ENCODE measurements at places on chromosomes 4 and X. TPM values are rescaled to one million over a fixed set of nuclear protein-coding genes. Genes with fewer than 3 reads are reported as not detected.

GLRA3 gene
- 0.02 TPM for total RNA-seq

PASD1 gene
- not detected for total RNA-seq

DNA sequence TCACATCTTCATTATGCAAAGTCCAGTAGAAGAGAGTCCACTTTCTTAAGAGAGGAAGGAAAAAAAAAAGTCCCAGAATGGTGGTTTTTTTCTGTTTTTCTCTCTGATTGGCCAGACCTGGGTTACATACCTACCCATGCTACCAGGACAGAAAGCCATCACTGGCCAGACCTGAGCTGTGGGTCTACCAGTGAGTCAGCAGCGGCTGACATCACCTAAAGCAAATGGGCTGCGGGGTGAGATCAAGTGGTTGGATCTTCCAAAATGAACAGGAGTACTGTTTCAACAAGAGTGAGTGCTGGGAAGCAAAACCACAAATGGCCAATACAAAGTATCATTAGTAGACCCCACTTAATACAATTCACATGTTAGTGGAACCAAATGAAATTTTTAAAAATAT, 1.6 kb upstream of the NDST3 start:
- peaks cover 18% of the 10 kb centered on the region for H3K4me1 ChIP-seq
- peak overlapping the region; percentile 72 for H3K4me3 ChIP-seq
- no peaks in the 10 kb centered on the region for H3K36me3 ChIP-seq

GRCh38 chrX:104041003-104041402, 1.2 kb downstream of the H2BW2 start:
- peaks cover 5% of the 10 kb centered on the region for H3K27me3 ChIP-seq
- no peak overlapping the region for H3K27ac ChIP-seq
- no peak overlapping the region for H3K4me3 ChIP-seq
- DNase-seq, result no peak
- H3K4me1 ChIP-seq, result no peaks in the 10 kb centered on the region
- no peaks in the 10 kb centered on the region for H3K36me3 ChIP-seq

DNA sequence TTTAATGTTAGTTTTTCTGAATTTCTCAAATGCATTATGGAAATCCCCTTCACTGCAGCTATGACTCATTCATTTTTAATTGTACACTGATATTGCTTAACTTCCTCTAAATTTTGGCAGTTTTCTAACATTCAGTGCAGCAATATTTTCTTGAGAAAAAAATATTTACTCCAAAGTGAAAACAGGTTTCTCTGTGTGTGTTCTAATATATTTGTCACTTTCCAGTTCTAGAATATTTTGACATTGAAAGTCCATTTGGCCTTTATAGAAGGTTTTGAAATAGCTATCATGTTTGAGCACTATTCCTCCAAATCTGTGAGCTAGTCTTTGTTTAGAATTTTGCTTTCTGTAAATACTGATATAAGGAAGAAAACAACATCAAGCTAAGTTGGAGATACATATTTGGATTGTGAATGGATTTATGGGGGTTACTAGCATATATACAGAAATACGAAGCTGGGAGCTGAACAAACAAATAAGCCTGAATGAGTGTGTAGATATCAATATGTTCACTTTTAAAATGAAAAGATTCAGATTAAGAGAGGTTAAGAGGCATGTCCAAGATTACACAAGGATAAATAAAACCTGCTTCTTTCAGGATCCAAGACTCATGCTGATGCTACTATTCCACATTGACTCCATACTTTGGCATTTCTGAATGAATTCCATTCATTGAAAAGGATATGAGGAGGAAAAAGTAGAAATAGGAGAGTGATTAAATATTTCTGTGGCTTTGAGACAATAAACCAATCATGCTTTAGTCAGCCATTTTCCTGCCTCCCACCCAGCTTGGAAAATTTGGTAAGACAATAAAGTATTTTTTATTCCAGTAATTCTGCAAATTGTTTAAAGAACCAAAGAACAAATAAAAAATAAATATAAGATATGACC, 57.3 kb upstream of the SLIT2 start:
- H3K27ac ChIP-seq, result no peak overlapping the region
- no peaks in the 10 kb centered on the region for H3K36me3 ChIP-seq
- no peaks in the 10 kb centered on the region for H3K27me3 ChIP-seq
- DNase-seq, result no peak
- H3K4me3 ChIP-seq, result no peak overlapping the region

- H3K36me3 ChIP-seq, result no peaks in the 10 kb centered on the region
- H3K27ac ChIP-seq, result peak overlapping the region; percentile 2
- no peaks in the 10 kb centered on the region for H3K27me3 ChIP-seq
- no peak overlapping the region for H3K4me3 ChIP-seq
These were observed 20.0 kb upstream of the VCX2 start for GRCh38 chrX:8191022-8191421.

DNA sequence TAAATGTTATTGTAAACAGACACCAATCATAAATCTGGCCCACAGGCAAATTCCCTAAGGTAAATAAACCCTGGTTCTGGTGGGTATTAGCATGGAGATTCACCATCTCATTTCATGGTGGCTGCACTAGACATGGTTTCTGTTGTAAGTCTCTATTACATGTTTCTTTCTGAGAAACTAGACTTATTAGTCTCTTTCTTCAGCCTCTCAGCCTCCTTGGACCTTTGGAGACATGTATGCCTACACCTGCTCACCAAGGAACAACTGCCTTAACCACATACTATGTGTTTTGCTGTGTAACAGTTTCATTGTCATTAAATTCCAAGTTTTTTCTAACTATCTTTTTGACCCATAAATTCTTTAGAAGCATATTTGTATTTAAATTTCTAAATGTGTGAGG, 13.1 kb downstream of the DDIT4L start:
- H3K4me3 ChIP-seq, result no peak overlapping the region
- DNase-seq, result no peak
- no peaks in the 10 kb centered on the region for H3K4me1 ChIP-seq
- H3K36me3 ChIP-seq, result no peaks in the 10 kb centered on the region
- H3K27ac ChIP-seq, result no peak overlapping the region

DNA sequence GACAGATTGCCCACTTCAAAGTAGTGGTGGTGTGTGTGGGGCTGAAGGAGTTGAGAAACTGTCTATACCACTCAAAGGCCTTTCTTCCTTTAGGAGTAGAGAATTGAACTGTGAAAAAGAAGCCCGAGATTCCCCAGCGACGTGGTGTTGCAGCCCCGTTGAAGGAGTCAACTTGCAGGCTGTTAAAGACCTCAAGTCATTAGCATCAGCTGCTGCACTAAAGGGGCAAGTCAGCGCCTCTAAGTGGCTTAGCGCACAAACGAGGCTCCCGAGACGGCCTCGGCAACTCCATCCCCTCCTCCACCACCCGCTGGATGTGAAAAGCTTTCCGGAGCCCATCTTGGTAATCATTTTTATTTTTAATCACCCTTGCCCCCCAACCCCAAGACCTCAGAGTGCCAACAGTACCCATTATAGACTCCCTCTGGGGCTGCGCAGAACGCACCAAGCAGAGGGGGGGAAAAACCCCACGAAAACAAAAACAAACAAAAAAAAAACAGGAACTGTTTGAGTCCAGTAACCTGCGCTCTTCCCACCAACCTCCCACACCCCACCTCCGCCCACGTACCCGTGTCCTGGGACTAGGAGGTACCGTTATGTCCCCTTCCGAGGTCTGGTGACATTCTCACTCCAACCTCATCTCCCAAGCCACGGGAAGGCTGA, 913 bp upstream of the PRDM8 start:
- no peak for DNase-seq
- H3K4me1 ChIP-seq, result peaks cover 12% of the 10 kb centered on the region
- no peaks in the 10 kb centered on the region for H3K36me3 ChIP-seq
- peaks cover 98% of the 10 kb centered on the region for H3K27me3 ChIP-seq
- H3K27ac ChIP-seq, result no peak overlapping the region
- no peak overlapping the region for H3K4me3 ChIP-seq
